ENCODE measurements at places on chromosomes 6 and 20.

- no peak for DNase-seq
These were observed 11.5 kb downstream of the TREML4 start for GRCh38 chr6:41239467-41240159.

GRCh38 chr6:12058172-12058961 lies 46.3 kb downstream of the HIVEP1 start:
- DNase-seq: no peak

DNA sequence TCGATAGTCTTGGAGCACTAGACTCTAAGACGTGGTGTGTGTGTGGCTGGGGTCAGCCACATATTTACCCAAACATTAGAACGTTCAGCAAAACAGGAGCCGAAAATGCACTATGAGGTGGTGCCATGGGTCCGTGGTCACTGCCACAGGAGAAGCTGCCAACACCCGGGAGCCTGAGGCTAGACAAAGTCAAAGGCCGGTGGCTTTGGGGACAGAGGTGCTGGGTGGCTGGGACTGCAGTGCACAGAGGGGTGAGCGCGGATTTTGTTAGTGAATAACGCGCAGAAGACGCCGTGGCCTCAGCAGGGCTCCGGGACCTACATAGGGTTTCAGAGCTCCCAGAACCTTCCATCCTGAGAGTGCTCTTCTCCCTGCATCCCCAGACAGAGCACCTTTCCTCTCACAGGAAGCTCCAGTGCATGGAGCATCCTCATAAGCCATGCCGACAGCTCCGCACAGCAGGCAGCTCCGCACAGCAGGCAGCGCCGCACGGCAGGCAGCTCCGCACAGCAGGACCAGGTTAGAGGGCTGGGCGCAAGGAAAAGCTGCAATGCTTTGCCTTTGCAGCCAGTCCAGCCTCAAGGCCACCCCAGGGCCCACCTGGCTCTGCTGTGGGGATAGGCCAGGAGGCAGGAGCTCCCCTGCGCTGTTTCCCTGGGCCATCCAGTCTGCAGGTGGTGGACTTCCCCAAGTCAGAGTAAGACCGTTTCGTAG lies 304.1 kb downstream of the TAF4 start:
- no peak for DNase-seq

DNA sequence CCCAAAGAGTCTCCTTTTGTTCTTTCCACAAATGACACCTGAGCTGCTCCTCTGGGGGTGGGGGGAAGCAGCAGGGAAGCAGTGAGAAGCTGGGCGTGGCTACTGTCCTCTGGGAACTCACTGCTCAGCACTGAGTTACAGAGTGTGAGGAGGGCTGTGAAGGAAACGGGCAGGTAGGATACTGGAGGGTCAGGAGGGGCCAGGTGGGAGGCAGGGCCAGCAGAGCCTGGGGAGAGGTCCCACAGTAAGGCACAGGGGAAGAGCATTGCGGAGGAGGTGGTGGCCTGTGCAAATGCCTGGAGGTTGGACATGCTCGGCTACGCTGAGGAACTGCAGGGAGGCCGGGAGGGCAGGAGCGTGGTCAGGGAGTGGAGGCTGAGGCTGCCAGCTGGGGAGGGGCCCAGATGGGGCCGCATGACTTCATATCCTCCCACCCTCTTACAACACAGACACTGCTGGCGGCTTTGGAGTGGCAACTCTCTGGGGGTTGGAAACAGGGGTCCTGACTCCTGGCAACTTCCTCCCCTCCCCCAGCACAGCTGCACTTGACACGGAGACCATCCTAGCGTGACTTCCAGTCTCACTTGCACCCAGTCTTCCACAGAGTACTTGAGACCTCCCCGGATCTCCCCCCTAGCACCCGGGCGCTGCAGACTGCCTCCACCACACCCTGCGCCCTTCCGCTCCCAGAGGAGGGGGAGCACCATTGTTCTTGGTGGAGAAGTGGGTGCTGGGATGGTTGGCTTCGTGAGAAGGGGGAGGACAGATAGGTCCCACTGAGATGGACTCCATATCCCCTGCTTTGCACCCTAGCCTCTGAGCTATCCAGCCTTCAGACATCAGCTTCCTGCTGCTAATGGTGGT lies 34.2 kb downstream of the RBM38 start:
- no peak for DNase-seq

DNA sequence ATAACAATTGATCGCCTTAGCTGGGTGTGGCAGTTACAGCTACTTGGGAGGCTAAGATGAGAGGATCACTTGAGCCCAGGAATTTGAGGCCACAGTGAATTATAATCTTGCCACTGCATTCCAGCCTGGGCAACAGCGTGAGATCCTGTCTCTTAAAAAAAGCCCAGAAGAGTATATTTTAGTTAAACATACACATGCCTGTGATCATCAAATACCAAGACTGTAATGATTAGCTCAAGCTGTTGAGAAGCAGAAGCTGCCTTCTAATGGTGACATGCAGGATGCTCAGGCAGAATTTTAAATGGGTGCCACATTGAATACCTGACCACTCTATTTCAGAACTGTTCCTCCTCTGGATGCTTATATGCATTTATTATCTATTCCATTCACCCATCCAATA lies 8.9 kb upstream of the TMEM14A start:
- DNase-seq: no peak

GRCh38 chr6:23213193-23213592 lies 643.8 kb downstream of the HDGFL1 start:
- DNase-seq: no peak

- no peak for DNase-seq
These were observed 67.1 kb upstream of the ADGRF4 start for GRCh38 chr6:47631269-47631772.

DNA sequence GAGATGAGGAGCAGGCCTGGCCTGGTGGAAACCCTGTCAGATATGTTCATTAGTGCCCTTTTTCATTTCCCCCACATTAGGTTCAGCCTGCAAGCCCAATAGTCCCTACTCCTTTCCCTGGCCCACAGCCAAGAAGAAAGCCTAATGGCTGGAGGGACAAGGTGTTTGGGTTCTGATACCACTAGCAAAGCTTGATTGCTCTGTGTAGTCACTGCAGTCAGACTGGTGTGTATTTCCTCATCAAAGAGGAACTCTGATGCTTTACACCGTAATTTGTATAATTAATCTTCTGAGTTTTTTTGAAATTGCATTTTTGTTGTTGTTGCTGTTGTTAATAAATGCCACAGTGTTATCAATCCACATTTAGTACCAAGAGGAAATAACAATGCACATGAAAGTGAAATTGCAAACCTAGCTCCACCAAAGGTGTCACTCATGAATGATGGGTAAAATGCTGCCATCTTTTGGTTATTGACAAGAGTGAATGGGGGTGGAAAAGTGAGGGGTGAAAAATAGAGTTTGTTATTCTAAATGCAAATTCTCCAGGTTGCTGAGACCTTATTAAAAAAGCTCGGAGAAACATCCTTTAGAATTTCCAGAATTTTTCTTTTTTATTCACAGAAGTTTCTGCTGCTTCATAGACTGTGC lies 320.2 kb upstream of the POU3F2 start:
- no peak for DNase-seq

- no peak for DNase-seq
These were observed 49.2 kb downstream of the SERAC1 start for GRCh38 chr6:158118886-158119285.

GRCh38 chr20:47970282-47970903 lies 185.1 kb upstream of the SULF2 start:
- DNase-seq: no peak

- DNase-seq: no peak
These were observed 74.7 kb downstream of the LAMA4 start for GRCh38 chr6:112179631-112180030.

DNA sequence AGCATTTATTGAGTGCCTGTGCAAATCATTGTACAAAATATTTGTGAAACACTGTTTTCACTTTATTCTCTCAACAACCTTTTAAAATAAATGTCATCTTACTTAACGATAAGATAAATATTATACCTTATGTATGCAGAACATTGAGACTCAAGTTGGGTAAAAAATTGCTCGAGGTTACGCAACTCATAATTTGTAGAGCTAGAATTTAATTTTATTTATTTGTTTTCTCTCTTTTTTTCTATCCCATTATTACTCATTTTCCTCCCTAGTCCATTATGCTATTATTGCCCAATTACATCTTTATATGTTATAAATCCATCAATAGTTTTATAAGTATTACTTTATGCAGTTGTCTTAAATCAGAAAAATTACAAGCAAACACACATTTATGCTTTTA lies 77.4 kb upstream of the ELOVL5 start:
- DNase-seq: no peak

- DNase-seq: no peak
These were observed 28.0 kb upstream of the ZNF217 start for GRCh38 chr20:53621482-53622246.

GRCh38 chr20:41717483-41717882 lies 99.3 kb upstream of the CHD6 start:
- no peak for DNase-seq

DNA sequence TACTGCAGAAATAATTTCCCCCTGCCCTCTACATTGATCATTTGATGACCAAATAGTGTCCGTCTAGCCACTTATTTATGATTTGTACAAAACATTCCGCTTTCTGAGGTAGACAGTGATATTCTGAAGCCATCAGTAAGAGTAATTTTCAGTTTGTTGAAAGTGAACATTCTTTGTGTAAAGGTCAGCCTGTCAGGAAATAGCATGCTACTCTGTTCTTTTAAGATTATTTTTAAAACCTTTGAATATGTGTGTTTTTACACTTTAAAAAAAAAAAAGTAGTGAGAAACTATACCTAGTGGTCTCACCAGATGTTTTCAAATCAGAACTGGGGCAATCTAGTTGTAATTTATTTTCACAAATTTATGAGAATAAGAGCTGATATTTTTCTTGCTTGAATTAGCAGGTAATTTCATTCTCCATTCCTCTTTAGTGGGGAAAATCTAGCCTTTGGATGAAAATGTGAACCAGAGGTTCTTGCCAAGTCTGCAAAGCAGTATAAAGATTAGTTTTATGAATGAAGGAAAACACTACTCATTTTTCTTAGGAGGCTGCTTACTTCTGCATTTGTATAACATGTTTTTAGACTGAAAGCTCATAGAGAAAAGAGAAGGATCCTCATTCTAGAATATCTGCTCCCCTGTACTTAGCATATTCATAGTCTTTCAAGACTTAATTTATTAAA lies 12.1 kb upstream of the REV3L start:
- DNase-seq: no peak

DNA sequence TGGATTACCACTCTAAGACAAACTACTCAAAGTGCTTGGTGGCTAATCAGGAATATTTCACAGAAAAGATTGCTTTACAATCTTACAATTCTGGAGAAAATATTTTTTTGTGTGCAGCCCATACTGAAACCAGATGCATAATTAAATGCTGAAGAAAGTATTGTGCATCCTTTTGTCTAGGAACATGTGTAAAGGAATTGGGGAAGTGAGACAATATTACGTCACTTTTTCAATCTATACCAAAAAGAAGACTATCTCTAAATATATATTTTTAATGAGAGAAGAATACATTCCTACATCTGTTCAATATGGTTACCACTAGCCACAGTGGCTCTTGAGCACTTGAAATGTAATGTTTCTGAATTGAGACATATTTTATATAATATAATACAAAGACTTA lies 992.5 kb upstream of the ADGRB3 start:
- no peak for DNase-seq

DNA sequence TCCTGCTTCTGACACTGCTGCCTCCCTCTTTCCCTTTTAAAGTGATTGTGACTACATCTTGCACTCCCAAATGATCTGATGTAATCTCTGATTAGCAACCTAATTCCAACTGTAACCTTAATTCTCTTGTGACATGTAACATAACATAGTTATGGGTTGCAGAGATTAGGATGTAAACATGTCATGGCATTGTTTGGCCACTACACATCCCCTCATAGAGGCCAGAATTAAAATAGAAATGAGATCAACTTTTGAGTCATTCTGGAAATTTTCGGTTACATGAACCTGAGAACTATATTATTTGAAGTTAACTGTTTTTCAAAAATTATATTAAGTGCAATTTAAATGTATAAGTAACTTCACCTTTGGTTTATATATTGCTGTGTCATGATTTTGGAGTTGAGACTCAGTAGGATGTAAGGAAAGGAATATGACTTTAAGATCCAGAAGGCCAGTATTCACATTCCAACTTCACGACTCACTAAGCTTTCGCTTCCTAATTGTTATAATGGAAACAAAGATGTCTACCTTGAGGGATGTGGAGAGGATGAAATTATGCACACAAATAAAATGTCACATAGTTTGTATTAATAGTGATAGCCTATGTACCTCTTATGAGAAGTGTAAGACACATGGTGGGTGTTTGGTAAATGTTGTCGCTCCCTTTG lies 611.9 kb upstream of the MAP3K7 start:
- DNase-seq: no peak

DNA sequence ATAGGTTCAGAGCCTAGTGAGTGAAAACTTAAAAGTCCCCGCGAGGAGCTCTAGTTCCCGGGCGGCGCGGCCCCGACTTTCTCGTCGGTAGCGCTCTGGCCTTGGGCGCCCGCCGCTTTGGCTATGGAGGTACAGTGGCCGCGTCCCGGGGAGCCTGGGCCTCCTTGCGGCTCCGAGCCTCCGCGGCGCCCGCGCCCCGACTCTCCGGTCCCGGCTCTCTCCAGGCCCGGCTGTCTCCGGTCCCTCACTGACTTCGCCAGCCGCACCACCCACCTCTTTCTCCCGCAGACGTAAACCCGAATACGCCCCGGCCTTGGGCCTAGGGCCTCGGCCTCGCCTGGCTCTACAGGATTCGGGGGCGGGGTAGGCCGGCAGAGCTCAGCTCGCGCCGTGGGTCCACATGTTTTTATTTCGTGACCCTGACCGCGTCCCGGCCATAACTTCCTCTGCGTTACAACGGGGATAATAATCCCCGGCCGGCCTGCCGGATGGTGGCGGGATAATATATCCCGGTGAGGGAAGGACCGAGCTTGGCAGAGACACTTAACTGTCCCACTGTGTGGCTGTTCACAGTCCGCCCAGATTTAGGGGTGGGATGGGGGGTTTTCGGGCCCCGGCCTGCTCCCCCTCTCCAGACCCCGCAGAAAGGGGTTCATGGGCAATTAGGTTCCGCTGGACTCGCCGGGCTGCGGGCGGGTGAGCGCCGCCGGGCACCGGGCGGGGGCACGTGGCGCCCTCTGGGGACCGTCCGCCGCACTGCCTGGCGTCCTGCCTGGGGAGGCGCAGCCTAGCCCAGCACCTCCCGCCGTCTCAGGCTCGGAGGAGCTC lies 10.0 kb upstream of the TBX18 start:
- no peak for DNase-seq

GRCh38 chr20:31667315-31668285 lies 29.9 kb downstream of the COX4I2 start:
- DNase-seq: no peak

DNA sequence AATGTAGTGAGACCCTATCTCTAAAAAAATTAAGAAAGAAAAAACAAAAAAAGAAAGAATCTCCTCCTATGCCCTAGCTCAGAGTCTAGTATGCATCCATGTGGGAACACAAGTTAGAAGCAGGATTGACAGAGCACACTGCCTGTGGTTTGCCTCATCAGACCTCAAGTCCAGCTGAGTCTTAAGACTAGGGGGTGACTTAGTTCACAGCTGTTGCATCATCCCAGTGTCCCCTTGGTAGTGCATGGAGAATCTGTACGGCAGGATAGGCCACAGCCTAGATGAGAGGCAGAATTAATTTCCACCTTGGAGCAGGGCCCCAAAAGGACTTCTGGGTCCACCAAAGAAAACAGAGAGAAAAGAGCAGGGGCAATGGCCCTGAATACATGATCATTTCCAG lies 13.7 kb downstream of the PNPLA1 start:
- DNase-seq: no peak

All from NK-92 treated with Interleukin-12 subunit alpha and Interleukin-12 subunit beta, amount 100 ng/mL, for 24 hours (cell line).